ENCODE measurements at places on chromosomes 16 and 17.

DNA sequence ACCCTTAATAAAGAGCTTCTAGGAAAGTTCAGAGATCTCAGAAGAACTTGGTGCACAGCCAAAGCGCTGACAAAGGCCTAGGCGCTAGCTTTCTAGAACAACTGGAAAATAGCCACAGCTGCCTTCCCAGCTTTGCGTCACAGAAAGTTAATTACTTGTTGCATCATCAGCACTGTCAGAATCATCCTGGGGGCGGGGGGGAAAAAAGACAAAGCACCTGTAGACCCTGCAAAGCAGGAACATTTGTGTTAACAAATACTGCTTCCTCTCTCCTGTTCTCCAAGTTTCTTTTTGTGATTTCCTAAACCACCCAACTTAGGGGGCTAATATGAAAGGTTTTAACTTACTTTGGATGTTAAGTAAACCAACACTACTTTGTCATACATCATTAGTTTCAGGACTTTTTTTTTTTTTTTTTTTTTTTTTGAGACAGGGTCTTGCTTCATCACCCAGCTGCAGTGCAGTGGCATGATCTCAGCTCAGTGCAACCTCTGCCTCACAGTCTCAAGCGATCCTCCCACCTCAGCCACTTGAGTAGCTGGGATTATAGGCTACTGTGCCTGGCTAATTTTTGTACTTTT, 4.8 kb upstream of the AARSD1 start:
- DNase-seq: no peak

DNA sequence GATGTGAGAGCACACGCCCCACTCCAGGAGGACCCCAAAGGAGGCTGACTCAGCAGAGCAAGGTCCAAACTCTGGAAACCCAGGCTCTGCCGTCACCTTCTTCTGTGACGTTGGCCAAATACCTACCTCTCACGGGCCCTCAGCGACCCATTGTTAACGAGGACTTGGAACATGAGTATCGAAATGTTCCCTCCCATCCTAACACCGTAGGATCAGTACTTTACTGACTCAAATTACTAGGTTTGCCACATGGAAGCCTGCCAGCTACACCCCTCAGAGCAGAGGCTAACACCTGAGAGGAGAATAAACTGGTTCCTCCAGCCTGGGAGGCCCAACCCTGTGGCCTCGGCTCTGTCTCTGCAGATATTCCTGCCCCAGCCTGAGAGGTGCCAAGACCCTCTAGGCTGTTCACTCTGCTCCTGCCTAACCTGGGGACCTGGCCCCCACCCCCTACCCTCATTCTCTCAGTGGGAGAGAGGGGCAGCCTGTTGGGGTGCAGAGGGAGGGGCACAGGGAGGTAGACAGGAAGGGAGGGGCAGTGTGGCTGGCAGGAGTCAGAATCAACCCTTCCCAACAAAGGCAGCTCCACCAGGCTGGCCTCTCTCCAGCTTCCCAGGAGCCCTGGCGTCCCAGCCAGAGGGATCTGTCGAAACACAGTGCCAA, 4.4 kb downstream of the PITPNM3 start:
- DNase-seq: no peak

- no peak for DNase-seq
Observed at GRCh38 chr17:915538-916201, 63.9 kb downstream of the NXN start.

DNA sequence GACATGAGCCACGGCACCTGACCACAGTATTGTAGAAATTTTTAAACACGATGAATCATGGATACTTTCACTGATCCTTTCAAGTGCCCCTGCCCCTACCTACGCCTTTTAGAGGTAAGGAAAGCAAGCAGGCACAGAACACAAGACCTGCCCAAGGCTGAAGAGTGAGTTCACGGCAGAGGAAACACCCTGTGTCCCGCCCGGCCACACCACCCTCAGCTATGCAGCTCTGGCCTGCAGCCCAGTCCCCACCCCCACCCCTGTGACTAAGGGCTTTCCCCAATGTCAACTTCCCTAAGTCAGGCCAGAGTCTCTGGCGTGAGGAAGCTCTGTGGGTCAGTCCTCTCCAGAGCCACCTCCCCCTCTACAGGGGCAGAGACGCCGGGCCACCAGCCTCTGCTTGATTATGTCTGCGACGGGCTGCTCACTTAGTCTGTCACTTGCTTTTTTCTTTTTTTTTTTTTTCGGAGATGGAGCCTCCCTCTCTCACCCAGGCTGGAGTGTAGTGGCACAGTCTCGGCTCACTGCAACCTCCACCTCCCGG, 8.4 kb downstream of the SLC16A5 start:
- DNase-seq: no peak

DNA sequence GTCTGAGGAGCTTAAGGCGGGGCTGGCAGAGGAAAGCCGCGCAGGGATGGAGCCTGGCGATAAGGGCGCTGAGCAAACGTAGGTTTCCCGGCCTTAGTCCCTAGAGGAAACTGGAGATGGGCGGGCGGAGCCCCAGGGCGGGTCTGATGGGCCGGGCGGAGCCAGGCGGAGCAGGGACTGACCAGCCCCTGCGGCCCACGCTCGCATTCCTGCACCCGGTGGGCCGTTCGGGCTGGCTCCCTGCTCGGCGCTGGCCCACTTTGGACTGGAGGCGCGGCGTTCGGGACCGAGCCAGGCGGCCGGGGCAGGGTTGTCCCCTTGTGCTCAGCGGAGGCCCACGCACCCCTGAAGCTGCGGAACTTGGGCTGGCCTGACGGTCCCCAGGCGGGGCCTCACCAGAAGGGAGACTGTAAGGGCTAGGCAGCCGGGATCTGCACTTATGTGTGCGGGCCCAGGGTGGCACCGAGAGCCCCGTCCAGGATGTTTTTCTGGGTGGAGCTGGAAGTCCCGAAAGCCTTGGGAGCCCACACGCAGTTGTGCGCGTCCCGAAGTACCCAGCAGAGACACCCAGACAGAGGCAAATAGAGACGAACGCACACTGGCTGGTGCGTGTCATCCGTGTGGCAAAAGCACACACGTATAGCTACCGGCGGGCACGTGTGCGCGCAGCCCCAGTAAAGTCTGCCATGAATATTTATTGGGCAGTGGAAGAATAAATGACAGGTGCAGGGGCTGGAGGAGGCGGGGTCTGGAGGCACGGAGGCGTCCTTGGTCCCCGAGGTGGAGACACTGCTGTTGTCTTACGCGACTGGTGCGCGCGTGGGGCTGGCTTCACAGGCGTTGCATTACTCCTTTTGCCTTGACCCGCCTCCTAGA, 1.4 kb downstream of the PYDC1 start:
- DNase-seq: no peak

- DNase-seq: no peak
Observed at GRCh38 chr17:37025847-37026530, 77.2 kb downstream of the AATF start.

- DNase-seq: no peak
Observed at GRCh38 chr17:56908001-56908542, 5.8 kb downstream of the TRIM25 start.

- DNase-seq: no peak
Observed at GRCh38 chr17:9116861-9117568, 95.7 kb downstream of the NTN1 start.

GRCh38 chr17:29150161-29150560, 30.0 kb downstream of the MYO18A start:
- DNase-seq: no peak

DNA sequence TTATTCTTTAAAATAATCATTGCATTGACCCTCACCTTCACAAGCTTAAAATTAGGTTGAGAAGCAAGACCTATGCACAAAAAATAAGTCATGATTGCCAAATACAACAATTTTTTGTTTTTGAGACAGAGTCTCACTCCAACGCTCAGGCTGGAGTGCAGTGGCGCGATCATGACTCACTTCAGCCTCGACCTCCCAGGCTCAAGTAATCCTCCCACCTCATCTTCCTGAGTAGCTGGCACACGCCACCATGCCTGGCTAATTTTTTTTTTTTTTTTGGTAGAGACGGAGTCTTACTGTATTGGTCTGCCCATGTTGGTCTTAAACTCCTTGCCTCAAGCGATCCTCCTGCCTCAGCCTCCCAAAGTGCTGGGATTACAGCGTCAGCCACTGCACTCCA, 24.2 kb downstream of the ZNF652 start:
- DNase-seq: no peak

All from NCI-H1417 treated with DMSO at 0.1 percent for 48 hours (cell line).